Renal pelvis (tissue), 12 donors: ENCODE measurements at places on chromosomes 12 and 14. TPM values are rescaled to one million over a fixed set of nuclear protein-coding genes. Genes with fewer than 3 reads are reported as not detected.

CNOT2 gene
- polyA plus RNA-seq = 130 TPM

DHRS2 gene
- 67.2 TPM for polyA plus RNA-seq

CLEC6A gene
- 0.07 TPM for polyA plus RNA-seq

ERGIC2 gene
- polyA plus RNA-seq = 92.9 TPM

C12orf60 gene
- polyA plus RNA-seq = 4.6 TPM
